ENCODE measurements at places on chromosomes 5 and 9.

- DNase-seq = peak; percentile 85
Measured at GRCh38 chr9:36873247-36873875, 160.7 kb downstream of the PAX5 start.

DNA sequence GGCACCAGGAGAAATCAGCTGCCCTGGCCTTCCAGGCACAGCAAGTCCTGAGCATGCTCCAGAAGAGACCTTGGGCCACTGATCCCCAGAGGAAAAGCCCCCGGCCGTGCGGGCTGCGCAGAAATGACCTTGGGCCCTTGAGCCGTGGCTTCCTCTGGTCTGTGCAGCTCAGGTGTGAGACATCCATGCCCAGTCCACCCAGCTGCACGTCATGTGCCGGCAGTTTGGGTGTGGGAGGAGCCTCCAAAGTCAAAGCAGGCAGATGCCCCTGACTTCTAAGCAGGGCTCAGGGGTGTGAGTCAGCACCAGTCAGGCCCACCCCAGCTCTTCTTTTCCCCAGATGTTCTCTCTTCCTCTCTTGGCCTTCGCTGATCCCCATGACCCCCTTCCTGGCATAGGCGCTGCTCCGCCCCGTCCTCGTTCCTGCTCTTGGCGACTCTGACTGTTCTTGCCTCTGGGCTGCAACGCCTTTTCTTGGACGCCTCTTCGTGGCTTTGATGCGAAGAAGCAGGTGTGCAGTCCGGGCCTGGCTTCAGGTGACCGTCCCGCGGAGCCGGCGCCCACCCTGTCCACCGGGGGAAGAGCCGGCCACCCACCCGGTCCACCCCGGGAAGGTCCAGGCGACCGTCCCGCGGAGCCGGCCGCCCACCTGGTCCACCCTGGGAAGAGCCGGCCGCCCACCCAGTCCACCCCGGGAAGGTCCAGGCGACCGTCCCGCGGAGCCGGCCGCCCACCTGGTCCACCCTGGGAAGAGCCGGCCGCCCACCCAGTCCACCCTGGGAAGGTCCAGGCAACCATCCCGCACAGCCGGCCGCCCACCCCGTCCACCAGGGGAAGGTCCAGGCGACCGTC is 5.9 kb upstream of the QSOX2 start:
- no peak for DNase-seq

DNA sequence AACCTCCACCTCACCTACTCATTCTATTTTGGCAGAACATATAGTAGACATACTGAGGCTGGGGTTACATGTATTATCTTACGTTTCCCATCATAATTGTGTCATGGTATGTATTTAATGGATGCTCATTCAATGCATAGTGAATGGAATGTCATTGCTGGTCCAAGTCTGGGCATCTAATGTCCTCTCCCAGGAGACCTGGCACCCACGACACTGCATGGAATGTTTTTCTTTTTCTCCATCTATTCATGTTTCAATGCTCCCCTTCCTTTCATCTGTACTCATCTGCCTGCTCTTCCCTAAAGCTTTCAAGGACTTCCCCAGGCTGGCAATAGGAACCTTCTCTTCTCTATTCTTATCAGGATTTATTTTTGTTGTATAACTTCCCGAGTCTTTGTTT is 50.8 kb upstream of the SLIT3 start:
- no peak for DNase-seq

- DNase-seq = no peak
Measured at GRCh38 chr5:52181403-52181802, 606.3 kb upstream of the ITGA1 start.

- no peak for DNase-seq
Measured at GRCh38 chr9:123368023-123368422, 12.0 kb downstream of the CRB2 start.

DNA sequence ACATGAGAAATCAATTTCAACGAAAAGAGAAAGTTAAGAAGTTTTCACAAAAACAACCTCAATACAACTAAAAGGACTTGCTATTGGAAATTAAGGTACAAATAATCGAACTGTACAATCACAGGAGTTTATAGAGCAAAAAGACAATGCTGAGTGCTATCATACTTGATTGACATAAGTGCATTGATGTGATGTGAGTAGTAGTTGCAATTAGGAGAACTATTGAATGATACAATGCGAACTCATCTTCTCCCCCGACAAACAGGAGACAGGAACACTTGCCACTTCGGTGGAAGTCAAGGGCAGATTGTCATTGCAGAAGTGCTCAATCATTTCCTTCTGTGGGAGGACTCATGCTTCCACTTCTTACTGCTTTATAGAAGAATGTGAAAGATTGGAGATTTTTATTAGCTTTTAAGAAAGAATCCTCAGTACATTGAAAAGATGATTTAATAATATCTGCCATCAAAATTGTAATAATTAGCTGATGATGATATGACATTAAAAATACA is 276.6 kb upstream of the MPDZ start:
- DNase-seq = peak; percentile 57

DNA sequence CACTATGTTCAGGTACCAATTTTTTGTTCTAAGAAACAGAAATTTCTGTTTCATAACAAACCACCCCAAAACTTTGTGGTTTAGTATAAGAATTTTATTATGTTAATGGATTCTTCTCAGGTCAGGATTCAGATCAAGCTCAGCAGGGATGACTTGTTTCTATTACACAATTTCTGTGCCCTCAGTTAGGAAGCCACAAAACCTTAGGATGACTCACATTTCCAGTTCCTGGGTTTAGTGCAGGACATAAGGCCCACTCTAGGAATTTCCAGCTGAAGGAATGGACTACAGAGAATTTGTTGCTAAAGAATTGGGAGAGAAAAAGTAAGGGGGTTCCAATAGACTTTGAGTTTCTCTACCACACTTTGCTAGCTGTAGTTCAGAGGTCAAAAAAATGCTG is 629.3 kb downstream of the ANXA1 start:
- DNase-seq = no peak

- no peak for DNase-seq
Measured at GRCh38 chr9:114314256-114314867, 8.5 kb upstream of the ORM1 start.

- DNase-seq = peak; percentile 74
Measured at GRCh38 chr9:97895695-97896332, 26.5 kb downstream of the TRMO start.

GRCh38 chr5:143641549-143642355 is 170.2 kb upstream of the HMHB1 start:
- peak; percentile 15 for DNase-seq

DNA sequence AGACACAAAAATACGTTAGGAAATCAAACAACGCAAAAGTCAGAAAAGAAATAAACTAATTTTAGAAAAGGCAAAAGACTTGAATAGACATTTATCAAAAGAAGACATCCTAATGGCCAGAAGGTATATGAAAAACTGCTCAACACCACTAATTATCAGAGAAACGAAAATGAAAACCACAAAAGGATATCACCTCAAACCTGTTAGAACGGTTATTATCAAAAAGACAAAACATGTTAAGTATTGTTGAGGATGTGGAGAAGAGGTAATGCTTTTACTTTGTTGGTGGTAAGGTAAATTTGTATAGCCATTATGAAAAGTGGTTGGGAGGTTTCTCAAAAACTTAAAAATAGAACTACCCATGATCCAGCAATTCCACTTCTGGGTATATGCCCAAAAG is 230.0 kb upstream of the RGMB start:
- DNase-seq = peak; percentile 40

GRCh38 chr9:6922680-6923079 is 164.9 kb downstream of the KDM4C start:
- peak; percentile 22 for DNase-seq

GRCh38 chr5:155274484-155274883 is 260.9 kb downstream of the KIF4B start:
- peak; percentile 98 for DNase-seq

GRCh38 chr9:92359394-92359995 is 33.7 kb downstream of the CENPP start:
- DNase-seq = no peak

- no peak for DNase-seq
Measured at GRCh38 chr5:133945568-133945967, 22.9 kb downstream of the C5orf15 start.

- no peak for DNase-seq
Measured at GRCh38 chr5:170551076-170551475, 47.3 kb downstream of the KCNIP1 start.

DNA sequence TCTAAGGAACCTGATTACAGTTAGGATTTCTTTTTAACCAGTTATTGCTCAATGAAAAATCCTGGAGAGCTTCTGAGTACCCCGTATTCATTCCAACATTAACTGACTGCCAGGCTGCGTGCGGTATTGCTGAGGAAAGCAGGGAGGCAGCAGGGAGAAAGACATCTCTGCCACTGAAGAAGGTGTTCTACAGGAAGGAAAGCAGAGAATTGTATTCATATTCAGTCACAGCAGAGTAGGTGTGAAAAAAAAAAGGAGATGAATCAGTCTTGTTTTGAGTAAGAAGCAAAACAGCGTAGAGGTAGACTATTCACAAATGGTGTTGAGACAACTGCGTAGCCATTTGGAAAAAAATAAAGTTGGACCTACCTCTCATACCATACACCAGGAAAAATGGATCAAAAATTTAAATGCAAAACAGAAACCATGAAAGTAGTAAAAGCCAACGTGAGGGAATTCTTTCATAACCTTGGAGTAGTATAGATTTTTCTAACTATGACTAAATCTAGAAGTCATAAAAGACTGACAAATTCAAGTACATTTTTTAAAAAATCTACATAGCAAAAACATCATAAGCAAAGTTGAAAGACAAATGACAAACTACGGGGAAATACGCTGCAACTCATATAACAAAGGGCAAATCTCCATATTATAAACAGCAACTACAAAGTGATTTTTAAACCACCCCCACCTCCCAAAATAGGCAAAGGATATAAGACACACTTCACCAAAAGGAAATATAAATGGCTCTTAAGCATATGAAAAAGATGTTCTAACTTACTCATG is 9.9 kb upstream of the NR4A3 start:
- no peak for DNase-seq

DNA sequence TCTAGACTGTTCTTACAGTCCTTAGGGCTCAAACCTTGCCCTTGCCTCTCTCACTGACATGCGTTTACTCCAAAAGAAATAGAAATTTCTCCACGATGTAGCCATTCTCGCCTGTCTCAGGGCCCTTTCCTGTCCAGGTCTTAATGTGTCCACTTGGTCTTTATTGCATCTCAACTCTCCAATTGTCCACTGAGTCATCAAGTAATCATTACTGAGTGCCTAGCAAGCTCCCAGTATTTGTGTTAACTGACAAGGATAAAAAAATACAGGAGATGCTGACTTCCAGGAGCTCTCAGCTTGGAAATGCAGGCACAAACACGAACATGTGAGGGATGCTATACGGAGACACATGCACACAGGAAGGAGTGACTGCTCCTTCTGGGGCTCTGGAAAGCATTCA is 147.3 kb downstream of the ARSB start:
- DNase-seq = no peak

Measured in NCI-H69 (cell line).